ENCODE measurements at places on chromosomes 1 and 21.

- DNase-seq: peak; percentile 33
Observed at GRCh38 chr1:33094971-33095604, 14.1 kb downstream of the AZIN2 start.

DNA sequence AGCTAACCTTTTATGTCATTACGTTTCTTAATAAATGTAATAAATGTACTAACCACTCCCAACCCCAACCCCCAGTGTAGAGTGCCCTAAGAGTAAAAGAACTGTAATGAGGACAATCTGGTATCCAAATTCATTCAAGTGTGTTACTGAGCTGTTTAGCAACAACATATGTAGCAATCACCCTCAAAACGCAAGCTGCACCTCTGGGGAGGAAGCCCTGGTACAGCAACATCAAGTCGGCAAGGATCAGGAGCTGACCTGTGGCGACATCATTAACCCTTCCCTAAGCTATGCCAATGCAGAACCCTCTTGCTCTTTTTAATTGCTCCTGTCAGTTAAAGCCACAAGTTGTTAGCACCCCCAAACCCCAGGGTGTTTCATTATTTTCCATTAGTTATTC lies 47.1 kb downstream of the STX6 start:
- no peak for DNase-seq

DNA sequence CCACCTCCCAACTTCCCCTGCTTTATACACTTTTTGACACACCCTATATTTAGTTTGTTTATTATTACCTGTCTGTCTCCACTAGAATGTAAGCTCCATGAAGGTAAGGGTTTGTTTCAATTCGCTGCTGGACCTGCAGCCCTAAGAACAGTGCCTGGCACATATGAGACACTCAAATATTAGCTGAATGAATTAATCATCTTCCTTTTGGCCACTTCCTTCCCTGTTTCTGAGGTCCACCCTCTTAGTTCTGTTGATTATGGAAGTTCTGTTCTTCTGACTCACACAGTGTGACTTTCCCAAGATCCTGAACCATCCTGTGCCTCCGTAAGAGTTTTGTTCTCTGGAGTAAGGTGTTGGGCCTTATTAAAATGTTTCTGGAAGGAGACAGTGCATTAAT lies 40.4 kb upstream of the GJA5 start:
- no peak for DNase-seq

DNA sequence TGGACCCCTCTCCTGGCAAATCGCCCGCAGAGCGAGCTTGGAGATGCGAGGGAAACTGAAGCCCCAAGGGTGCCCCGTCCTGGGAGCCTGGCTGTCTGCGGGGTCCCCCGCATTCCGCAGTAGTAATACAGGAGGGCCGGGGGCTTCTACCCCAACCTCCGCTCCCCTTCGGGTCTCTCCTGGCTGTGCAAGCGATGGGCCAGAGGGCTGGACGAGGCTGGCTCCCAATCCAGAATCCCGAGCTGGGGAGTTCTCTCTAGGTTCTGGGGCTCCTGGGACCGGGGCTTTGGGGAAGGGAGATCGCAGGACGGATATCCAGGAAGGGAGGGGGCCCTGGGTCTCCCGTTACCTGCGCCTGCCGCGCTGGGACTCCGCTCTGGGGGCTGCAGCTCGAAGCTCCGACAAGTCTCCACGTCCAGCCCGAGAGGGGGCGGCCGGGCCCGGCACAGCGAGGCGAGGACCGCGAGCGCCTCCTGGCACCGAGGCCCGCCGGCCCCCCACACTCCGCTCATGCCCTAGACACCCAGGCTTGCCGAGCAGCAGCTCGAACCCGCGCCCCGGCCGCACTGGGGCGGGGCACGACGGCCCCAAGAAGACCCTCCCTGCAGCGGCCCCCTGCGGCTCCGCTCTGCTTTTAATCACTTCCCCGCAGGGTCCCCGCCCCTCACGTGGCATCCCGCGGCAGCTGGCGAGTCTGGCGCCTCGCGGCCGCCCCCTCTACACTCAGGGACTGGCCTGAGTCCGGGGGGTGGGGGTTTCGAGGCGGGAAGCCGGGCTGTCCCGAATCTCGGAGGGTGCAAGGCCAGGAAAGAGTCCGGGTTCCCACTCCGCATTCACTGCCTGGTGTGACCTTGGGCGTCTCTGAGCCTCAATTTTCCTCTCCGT lies at the start of gene SYT6:
TSS of gene SYT6 (minus strand) at position 609 of the 885 bp plus-strand sequence. CDS start at position 512, 97 bp downstream.
- DNase-seq: no peak

GRCh38 chr1:166978821-166979220 lies 3.5 kb upstream of the ILDR2 start:
- DNase-seq: no peak

DNA sequence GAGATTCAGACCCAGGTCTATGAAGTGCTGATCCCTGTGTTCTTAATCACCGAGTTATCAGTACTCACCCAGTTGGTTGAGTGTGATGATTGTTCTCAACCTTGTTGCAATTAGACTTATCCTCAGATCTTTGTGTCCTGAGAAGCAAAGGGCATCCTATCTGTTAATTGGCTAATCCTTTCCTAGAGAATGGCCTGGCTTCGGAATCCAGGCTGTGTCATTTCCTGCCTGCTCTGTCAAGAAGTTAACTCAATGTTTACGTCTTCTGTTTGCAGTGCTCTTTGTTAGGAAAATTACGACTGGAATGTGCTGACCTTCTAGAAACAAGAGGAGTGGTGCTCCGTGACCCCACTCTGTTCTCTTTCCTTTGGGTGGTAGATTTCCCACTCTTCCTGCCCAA lies 14.7 kb downstream of the GAS5 start:
- no peak for DNase-seq

- no peak for DNase-seq
Observed at GRCh38 chr1:119906927-119907652, 10.8 kb upstream of the ADAM30 start.
